Upper lobe of right lung (tissue), 1 donor: ENCODE measurements at places on chromosomes 3 and 15.

GRCh38 chr3:121870717-121871116 lies 23.5 kb upstream of the SLC15A2 start:
- DNase-seq = no peak
- no peak overlapping the region for H3K4me3 ChIP-seq
- H3K27me3 ChIP-seq = no peaks in the 10 kb centered on the region
- H3K36me3 ChIP-seq = peaks cover 12% of the 10 kb centered on the region
- H3K27ac ChIP-seq = no peak overlapping the region
- no peaks in the 10 kb centered on the region for H3K4me1 ChIP-seq

DNA sequence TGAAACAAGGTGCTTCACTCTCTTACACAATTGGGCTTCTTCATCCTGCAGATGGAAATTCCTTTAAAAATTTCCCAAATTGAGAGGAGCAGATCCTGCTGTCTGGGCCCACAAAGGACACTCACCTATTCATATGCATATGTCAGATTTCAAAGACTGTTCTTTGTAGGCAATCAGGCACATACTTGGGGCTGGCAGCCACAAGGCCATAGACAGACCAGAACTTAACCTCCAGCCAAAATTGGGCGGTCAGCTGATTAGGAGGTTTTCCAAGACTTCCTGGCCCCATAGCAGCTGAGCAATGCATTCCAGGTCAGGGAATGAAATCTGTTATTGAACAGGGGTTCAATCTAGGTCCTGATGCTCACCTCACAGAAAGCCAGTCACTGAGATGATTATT lies 15.0 kb upstream of the HPS3 start:
- H3K4me1 ChIP-seq = no peaks in the 10 kb centered on the region
- no peak overlapping the region for H3K4me3 ChIP-seq
- no peaks in the 10 kb centered on the region for H3K36me3 ChIP-seq
- H3K27ac ChIP-seq = no peak overlapping the region
- no peaks in the 10 kb centered on the region for H3K27me3 ChIP-seq

DNA sequence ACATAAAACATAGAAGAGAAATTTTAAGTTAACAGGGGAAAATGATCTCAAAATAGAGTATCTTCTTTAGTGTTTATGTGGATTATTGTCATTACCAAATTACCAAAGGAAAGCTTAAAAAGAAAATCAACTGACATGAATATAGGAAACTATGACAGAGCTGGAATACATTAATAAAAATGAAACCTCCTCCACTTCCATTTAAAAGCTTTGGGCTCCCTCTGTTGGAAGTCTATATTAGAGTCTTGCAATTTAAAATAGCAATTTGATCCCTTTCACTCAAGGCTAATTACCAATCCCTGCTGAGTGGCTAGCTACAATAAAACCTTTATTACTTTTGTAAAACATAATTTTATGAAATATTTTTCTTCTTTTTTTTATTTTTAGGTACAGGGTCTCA lies 61.4 kb upstream of the IMPG2 start:
- peaks cover 4% of the 10 kb centered on the region for H3K4me1 ChIP-seq
- no peak overlapping the region for H3K4me3 ChIP-seq
- no peak for DNase-seq
- H3K27me3 ChIP-seq = no peaks in the 10 kb centered on the region
- no peaks in the 10 kb centered on the region for H3K36me3 ChIP-seq

GRCh38 chr3:61168286-61168685 lies 83.0 kb downstream of the FHIT start:
- H3K36me3 ChIP-seq = no peaks in the 10 kb centered on the region
- H3K27me3 ChIP-seq = no peaks in the 10 kb centered on the region
- DNase-seq = no peak
- no peak overlapping the region for H3K27ac ChIP-seq

DNA sequence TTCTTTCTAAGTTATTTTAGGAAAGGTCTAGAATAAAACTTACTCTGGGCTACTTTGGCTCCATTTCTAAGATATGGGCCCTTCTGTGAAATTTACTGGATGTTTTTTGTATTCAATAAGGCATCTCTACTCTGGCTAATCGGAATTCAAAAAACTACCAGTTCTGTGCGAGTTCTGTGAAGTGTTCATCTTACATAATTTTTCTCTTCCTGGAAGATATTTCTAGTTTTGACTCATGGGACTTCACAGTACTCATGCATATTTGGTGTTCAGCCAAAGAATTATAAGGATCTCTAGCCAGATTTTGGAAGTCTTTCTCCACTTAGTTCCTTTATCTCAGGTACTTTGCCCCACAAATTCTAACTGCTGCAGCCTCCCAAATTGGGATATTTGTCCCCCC lies 46.4 kb upstream of the MBNL1 start:
- no peaks in the 10 kb centered on the region for H3K36me3 ChIP-seq
- no peaks in the 10 kb centered on the region for H3K27me3 ChIP-seq
- H3K27ac ChIP-seq = peak overlapping the region; percentile 67
- DNase-seq = no peak
